Activated gamma-delta T cell (primary cell): ENCODE measurements at places on chromosomes 6 and 20.

DNA sequence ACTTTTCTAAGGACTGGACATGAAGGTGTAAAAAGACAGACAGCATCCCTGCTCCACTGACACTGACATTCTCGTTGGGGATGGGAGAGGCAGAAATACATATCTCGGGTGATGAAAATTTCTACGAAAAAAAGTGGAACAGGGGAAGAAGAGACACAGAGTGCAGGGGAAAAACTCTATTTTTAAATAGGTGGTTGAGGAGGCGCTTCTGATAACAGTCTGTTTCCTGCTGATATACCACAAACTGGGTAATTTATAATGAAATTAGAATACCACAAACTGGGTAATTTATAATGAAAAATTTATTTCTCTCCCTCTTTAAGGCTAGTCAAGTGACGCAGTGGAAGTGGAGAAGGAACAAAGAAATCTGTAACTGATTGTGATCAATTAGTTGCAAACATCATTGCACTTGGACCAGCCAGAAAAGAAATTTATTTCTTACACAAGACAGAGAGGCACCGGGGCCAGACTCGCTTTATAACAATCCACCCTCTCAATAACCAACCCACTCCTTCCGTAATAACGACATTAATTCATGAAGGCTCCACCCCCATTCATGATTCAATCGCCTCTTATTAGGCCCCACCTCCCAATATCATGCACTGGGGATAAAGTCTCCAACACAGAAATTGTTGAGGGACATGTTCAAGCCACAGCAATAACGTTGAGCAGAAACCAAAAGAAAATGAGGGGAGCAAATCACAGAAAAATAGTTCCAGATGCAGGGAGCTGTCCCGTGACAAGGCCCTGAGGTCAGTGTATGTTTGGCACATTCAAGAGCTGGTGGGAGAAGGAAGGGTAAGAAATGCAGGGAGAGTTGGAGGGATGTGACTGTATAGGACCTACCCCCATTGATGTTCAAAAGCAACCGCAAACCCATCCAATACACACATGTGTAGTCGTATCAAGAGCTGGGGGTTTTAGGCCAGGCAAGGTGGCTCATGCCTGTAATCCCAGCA, 6.6 kb upstream of the SRSF6 start:
- DNase-seq, result no peak

- no peak for DNase-seq
Measured at GRCh38 chr20:24736131-24736843, 212.8 kb upstream of the CST7 start.

GRCh38 chr6:106225581-106225980, 100.0 kb downstream of the ATG5 start:
- no peak for DNase-seq

DNA sequence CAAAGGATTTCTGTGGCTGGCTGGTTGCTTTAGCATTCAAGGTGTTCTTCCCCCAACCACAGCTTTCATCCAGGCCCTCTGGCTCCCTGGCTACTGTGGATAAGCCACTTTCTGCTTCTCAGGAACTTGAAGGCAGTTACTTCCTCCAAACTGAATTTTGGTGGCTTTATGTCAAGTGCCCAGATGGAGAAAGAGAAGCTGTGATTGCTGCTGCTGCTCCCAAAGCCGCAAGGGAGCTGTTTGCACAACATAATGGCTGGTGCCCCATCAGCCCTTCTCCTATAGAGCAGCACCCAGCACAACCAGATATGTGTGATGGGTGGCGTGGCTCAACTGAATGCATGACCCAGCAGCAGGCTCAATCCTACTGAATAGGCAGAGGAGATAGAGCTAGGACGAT, 465.2 kb downstream of the MAFB start:
- no peak for DNase-seq

DNA sequence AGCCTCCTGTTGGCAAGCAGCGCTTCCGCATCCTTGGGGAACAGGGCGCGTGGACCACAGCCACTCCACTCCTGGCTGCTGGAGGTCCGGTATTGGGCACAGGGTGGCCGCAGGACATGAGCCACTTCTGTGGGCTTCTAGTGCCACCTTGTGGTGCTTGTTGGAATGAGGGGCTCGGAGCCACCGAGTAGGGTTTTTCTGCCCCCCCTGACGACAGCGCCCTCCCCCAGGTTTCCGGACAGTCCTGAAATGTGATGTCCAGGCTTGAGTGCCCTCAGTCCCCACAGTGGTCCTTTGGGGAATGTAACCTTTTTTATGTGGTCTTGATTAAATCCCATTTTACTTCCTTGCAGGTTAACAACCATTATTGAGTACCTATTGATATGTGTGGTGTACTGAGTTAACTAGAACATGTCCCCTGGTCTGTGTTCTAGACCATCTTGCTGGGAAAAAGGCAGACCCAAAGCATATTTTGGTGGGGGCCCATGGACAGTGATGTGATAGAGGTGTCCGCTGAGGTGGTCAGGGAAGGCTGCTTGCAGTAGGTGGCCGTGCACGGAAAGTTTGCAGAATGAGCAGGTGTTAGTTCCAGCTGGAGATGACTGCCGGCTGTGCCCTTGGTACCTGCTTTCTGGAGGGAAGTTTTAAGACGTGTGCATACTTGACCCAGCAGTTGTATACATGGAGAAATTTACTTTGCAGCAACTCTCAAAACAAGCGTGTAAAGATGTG, 70.0 kb downstream of the PTPN1 start:
- DNase-seq, result no peak

- no peak for DNase-seq
Measured at GRCh38 chr20:1622450-1622849, 2.6 kb upstream of the SIRPB1 start.
